ENCODE measurements at places on chromosomes 7 and 10. TPM values are rescaled to one million over a fixed set of nuclear protein-coding genes. Genes with fewer than 3 reads are reported as not detected.

DNA sequence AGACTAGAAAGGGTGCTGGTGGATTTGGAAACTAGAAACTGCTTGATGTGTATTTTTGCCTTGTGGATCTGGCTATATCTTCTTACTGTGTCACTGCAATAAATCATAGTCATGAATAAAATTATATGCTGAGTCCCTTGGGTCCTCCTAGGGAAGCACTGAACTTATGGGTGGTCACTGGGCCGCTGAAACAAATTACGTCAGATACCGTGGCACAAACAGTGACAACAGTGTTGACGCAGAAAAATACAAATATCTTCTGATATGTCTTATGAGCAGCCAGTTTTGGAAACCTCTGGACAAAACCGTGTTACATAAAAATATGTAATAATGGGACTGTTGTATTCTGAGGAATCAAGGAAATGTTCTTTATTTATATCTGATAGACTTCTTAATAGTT, 260.1 kb upstream of the SORCS1 start:
- DNase-seq: no peak

The VWA2 gene
- not detected for total RNA-seq

The CCL26 gene
- total RNA-seq: not detected

The HOGA1 gene
- total RNA-seq: not detected

DNA sequence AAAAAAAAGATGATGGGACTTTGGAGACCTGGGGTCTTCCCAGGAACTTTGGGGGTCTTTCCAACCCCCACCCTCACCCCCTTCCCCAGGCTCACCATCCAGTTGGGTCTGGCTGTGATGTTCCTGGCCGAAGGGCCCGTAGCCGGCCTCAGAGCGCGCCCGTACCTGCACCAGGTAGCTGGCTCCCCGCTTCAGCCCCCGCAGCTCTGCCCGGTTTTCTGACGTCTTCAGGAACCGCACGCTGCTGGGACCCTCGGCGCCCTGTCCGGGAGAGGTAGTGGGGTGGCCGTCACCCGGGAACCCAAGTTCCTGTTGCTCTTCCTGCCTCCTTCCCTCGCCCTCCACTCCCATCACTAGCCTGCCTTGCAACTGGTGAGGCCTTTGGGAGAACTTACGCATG, 10.2 kb downstream of the EPHB4 start:
- no peak for DNase-seq

The ACBD7 gene
- 1.5 TPM for total RNA-seq

The CPA4 gene
- not detected for total RNA-seq

GRCh38 chr7:95493247-95493646, 7.5 kb downstream of the ASB4 start:
- DNase-seq: no peak

DNA sequence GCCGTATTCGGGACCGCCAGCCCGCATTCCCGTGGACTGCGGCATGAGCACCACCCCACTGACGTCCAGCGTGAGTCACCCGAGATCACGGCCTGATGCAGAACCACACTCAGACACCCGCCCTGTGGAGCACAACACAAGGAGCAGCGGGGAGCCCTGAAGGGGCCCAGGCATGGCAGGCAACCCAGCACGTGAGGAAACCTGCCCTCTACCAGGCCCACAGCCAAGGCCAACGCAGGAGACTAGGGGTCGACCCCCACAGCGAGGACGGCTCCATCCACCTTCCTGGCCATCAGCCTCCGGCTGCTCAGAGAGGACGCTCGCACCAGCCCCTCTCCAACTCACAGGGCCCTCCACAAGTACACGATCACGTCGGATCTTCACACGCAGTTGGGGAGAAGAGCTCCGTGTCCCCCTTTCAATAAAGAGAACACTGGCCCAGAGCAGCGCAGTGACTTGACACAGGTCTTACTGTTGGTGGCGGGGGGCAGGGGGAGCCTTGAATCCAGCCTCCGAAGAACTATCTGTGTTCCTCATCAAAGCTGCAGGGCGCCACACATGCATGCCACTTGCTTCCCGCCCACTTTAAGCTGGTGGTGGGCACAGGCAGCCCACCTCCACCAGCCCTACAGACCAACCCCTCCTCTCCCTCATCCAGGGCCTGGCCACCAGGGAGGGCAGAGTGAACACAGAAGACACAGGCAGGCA, 22.0 kb downstream of the MAD1L1 start:
- peak; percentile 7 for DNase-seq

The DKK1 gene
- 3.1 TPM for total RNA-seq

DNA sequence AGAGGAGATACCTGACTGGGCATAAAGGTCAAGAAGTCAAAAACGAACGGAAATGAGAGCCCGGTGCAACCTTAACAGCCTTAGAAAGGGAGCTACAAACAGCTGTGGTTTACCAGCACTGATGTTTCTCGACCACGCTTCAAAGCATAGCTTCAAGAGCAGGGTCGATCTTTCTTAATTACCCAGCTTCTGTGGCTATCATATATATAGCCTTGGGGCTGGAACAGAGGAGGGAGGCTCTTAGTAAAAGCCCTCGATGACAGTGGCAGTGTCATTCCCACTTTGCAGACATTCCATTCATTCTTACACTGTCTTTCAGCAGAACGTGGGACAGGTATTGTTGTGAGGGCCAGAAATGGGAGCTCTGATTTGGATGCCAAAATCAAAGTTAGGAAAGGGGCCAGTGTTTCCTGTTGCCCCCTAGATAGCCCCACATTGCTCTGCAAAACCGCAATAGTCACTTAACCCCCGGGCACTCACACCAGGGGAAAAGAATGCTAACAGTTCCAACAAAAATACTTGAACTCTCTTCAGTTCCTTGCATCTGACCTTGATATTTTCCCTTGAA, 141.5 kb downstream of the MTPAP start:
- no peak for DNase-seq

- DNase-seq: no peak
These were observed 520.1 kb downstream of the SORCS3 start for GRCh38 chr10:105161149-105161548.

- DNase-seq: no peak
These were observed 10.4 kb downstream of the C10orf120 start for GRCh38 chr10:122689146-122689820.

GRCh38 chr10:24873281-24873683, 79.1 kb downstream of the PRTFDC1 start:
- peak; percentile 27 for DNase-seq

The STEAP4 gene
- total RNA-seq: not detected

Measured in glutamatergic neuron (in vitro differentiated cells).